Non-pigmented ciliary epithelial cell (primary cell): ENCODE measurements at places on chromosomes 6 and 20.

GRCh38 chr20:53789989-53790675, 196.5 kb upstream of the ZNF217 start:
- DNase-seq: no peak

- no peak for DNase-seq
Observed at GRCh38 chr20:49422161-49422560, 60.3 kb downstream of the KCNB1 start.

DNA sequence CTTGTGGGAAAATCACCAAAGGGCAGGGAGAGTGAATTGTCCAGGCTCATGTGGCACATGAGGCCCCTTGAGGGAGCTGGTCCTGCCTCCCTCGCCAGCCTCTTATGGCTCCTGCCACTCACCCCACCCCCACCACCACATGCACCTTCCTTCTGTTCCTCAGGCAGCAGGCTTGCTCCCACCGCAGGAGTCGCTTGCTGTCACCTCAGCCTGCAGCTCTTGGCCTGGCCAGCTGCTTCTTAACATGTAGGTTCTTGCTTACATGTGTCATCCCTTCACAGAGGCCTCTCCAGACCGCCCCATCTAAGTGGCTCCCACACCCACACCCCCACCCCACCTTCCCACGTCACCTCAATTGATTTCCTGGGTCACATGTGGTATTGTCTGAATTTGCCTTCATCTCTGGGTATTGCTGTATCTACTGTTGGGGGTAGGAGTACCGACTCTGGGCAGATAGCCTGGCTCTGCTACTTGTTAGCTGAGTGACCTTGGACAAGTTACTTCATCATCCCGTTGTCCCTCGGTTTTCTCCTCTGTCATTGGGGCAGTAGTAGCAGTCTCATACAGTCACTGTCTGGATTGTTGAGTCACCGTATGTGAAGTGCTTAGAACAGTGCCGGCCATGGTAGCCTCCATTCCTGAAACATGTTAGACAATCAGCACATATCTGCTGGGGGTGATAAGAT, 41.7 kb downstream of the SLC9A8 start:
- no peak for DNase-seq

- DNase-seq: no peak
Observed at GRCh38 chr20:38190936-38191371, 25.9 kb upstream of the TGM2 start.

- no peak for DNase-seq
Observed at GRCh38 chr6:101582792-101583191, 189.3 kb downstream of the GRIK2 start.

DNA sequence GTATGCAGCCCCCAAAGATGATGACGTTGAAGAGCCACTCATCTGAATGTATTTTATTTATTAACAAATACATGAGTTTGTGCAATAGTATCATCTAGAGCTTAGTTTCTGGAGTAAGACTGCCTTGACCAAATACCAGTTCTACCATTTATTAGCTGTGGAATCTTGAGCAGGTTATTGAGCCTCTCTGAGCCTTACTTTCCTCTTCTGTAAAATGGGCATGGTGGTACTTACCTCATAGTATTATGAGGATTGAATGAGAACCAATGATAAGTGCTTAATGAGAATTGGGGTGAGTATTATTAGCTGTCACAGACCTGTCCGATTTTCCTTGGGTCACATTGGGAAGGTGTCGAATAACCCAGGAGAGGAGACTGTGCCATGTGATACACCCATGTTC, 164.2 kb upstream of the RNF24 start:
- DNase-seq: no peak

DNA sequence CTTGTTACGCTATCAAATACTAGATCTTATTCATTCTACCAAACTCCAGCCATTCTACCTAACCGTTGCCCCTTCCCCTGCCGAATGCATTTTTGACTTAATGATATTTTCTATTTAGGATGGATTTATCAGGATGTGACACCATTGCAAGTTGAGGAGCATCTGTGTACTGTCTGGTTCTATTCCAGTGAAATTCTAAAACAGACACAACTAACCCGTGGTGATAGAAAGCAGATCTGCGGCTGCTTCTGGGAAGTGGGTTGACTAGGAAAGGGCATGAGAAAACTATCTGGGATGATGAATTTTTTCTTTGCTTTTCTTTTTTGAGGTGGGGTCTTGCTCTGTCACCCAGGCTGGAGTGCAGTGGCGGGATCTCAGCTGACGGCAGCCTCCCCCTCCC, 20.7 kb upstream of the SRC start:
- DNase-seq: no peak

- DNase-seq: no peak
Observed at GRCh38 chr6:143449714-143450452, 612 bp downstream of the ADAT2 start.

DNA sequence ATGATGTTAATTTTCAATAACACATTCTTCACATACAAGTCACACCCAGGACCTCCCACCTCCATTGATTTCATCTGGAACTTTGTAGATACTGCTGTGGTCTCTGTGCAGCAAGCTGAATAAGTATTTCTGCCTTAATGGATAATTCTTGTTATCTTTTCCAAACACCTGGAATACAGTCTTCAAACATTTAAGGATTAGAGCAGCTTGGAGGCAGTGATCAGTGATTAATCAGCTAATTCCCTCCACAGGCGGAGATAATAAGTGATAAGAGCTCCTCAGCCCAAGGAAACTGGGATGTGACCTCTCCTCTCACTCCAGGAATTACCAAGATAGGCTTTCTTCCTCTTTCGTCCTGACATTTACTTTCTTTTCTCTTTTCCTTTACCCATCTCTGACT, 110.7 kb downstream of the FIG4 start:
- DNase-seq: no peak

DNA sequence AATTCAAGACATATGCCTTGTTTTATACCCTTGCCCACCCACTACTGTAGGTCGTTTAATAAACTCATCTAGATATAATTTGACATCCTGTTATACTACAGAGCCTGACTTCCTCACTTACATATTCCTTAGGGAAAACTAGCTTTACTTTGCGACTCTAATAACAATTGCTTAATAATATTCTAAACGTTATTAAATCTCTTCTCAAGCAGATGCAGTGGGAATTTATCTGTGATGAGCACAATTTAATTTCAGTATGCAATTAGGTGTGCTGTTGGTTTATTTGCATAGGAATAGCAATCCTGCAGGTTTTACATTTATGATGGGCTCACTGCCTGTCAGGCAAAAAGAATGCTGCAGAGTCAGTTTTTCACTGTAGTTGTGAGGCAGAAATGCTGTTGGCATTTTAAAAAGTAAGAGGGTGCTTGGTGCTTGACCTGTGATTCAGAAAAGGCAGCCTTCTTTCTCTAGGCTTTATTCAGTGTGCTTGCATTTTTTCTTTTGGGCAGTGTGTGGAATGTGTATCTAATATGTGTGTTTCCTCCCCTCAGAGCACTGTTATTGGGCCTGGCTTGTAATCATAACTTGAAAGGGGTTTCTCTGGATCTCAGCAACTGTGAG, 152.3 kb upstream of the SCGN start:
- DNase-seq: no peak

DNA sequence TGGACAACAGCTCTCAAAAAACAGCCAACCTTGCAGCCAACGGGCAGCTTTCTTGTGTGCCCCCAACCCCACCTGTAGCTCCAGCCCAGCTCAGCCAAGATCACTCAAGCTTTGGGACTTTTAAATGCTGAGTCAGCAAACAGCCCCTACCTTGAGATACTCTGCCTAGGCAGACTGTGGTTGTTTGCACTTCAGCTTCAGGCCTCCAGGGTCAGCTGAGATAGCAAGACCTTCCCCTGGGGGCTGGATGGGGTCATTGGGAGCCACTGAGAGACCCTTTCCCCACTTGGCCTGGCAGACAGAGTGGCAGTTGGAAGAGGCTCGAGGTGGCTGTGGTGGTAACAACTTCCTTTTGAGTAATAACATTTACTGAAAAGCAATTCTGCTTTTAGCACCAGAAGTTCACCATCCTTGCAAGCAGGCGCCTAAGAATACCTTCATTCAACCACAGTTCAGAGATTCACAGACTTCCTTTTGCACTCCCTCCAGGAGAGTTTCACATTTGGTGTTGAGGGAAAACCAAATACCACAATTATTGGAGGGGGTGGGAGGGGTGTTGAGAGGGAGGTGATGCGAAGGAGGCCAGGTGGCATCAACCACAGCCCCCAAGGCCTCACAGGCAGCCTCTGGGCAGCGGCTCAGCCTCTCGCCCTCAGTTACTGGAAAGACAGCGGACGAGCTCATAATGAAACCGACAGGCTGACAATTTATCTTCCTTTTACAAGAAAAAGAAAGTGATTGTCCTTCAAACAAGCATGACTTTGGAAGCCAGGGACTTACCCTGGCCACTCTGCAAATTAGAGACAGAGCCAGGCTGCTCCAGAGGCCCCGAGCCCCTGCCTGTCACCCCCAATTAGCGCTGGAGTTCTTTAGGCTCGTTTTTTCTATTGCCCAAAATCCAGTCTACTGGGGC, 148.1 kb downstream of the CEBPB start:
- DNase-seq: no peak

DNA sequence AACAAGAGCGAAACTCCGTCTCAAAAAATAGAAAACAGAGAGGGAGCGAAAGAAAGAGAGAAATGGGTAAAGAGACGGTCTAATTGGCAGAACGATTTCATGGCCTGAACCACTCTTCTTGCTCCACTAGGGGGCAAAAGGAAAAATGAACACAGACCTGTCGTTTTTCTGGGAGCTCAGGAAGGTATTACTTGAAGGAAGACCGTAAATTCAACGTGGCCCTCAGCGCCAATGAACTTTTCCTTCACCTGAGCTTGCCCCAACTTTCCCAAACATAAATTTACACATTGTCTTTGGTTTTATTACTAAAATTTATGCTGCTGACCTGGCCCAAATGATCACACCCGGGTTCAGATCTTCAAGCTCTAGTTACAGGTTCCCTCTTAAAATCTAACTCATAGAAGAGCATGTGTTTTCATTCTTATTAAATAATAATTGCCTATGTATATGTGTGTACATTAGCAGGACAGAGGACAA, 67.3 kb downstream of the ATP9A start:
- no peak for DNase-seq

GRCh38 chr6:140956571-140957369, 1176.0 kb upstream of the GJE1 start:
- no peak for DNase-seq

- DNase-seq: no peak
Observed at GRCh38 chr20:50842821-50843220, 48.0 kb downstream of the BCAS4 start.

- DNase-seq: no peak
Observed at GRCh38 chr6:152301021-152301764, 336.0 kb downstream of the SYNE1 start.

GRCh38 chr6:71473926-71474325, 185.3 kb downstream of the OGFRL1 start:
- peak; percentile 91 for DNase-seq

GRCh38 chr6:157281570-157281969, 41.7 kb downstream of the TMEM242 start:
- no peak for DNase-seq

GRCh38 chr20:19392344-19393130, 180.1 kb downstream of the SLC24A3 start:
- DNase-seq: no peak

GRCh38 chr6:117613920-117614560, 11.7 kb upstream of the GOPC start:
- no peak for DNase-seq

DNA sequence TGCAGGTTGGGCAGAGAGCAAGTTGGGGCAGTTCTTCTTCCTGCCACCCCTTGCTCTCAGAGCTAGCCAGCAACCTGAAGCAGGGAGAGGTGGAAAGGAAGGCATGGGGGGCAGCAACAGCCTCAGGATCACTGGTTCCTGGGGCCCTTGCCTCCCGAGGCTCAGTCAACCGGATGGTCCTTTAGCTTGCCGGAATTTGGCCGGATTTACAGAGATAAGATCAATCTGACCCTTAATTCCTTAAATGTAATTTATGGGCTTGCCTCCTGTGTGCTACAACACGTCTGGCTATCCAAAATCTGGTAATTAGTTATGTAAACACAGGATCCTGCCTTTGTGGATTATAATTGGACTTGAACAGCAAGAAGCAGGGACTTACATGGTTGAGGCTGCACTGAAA, 19.5 kb upstream of the TCP11 start:
- DNase-seq: no peak

GRCh38 chr20:9409352-9409751, 105.0 kb upstream of the LAMP5 start:
- no peak for DNase-seq

DNA sequence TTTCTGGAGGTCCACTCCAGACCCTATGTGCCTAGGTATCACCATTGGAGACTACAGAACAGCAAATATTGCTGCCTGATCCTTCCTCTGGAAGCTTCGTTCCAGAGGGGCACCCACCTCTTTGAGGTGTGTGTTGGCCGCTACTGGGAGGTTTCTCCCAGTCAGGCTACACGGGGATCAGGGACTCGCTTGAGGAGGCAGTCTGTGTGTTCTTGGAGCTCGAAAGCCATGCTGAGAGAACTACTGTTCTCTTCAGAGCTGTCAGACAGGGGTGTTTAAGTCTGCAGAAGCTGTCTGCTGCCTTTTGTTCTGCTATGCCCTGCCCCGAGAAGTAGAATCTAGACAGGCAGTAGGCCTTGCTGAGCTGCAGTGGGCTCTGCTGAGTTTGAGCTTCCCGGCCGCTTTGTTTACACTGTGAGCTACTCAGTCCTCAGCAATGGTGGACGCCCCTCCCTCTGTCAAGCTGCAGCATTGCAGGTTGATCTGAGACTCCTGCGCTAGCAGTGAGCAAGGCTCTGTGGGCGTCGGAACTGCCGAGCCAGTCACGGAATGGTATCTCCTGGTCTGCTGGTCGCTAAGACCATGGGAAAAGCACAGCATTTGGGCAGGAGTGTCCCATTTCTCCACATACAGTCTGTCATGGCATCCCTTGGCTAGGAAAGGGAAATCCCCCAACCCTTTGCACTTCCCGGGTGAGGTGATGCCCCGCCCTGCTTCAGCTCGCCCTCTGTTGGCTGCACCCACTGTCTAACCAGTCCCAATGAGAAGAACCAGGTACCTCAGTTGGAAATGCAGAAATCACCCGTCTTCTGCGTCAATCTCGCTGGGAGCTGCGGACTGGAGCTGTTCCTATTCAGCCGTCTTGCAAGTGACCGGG, 32.5 kb upstream of the ASCC3 start:
- no peak for DNase-seq

- DNase-seq: no peak
Observed at GRCh38 chr6:143337201-143337949, 113.1 kb downstream of the ADAT2 start.

- peak; percentile 90 for DNase-seq
Observed at GRCh38 chr6:108896111-108896661, 48.0 kb downstream of the ARMC2 start.

DNA sequence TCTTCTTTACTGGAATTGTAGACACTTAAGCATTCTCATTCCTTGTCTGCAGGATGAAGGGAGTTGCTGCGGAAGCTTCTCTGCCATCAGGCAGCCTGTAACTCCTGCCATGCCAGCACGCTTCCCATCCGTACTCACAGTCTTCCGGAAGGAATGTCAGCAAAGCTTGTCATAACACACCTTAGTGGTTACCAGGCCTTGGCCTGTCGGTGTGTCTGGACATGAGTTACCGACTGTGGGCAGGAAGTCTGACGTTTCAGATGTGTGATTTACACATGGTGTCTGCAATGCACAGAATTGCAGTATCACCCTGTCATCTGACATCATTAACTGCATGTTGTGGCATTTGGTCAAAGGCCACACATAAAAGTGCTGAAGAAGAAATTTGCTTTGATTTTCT, 102.2 kb downstream of the SLC24A3 start:
- no peak for DNase-seq
